ENCODE measurements at places on chromosomes 1 and 21. TPM values are rescaled to one million over a fixed set of nuclear protein-coding genes. Genes with fewer than 3 reads are reported as not detected.

Gene F13B
- not detected for total RNA-seq

Gene BRINP3
- not detected for total RNA-seq

Gene FMO2
- total RNA-seq: 11.8 TPM

Gene SMPDL3B
- total RNA-seq: not detected

Gene SPRR2G
- not detected for total RNA-seq

Gene PAQR7
- total RNA-seq: 15.3 TPM

Gene KRTAP12-2
- not detected for total RNA-seq

Gene TMEM201
- 4.2 TPM for total RNA-seq

Gene CCDC17
- 1.0 TPM for total RNA-seq

Gene ALX3
- total RNA-seq: not detected
